Hematopoietic multipotent progenitor cell treated with erythropoietin and hydrocortisone succinate and interleukin-3 and kit ligand, for 15 days (in vitro differentiated cells): ENCODE measurements at places on chromosomes 1 and 21.

DNA sequence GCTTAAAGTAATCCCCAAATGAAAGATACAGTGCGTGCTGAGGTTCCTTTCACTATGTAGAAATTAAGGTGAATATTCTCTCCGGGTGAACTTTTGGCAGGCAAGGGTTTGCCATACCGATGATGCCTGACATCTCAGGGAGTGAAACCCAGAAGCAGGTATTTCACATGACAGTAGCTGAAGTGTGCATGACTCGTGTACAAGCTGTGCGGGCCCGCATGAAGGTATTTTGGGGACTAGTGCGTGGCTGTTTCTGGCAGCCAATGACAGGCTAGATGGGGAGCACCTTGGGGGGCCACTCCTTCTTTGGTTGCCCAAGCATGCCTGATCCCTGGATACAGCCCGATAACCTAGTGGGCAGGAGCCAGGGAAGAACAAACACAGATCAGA, 569.0 kb downstream of the SMYD3 start:
- no peak for DNase-seq

- no peak for DNase-seq
Measured at GRCh38 chr1:243716906-243717305, 133.1 kb downstream of the AKT3 start.

- DNase-seq: no peak
Measured at GRCh38 chr1:66695116-66695515, 57.1 kb upstream of the DYNLT5 start.

DNA sequence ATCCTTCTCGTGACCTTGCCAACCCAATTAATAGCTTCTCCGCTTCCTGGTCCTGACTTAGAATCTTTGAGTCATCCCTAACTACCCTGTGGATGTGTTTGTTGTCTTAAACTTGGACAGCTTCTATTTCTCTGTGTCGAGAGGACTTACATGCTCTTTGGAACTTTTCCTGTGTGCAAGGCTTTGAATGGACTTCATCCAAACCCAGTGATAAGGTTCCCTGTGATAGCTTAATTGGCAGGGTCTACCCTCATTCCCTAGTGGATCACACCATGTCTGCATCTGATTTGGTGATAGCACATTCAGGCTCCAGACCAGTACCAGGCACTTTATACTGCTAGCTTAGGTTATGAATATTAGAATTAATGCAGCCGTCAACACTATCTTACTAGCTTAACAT, 378.2 kb upstream of the KAZN start:
- no peak for DNase-seq

DNA sequence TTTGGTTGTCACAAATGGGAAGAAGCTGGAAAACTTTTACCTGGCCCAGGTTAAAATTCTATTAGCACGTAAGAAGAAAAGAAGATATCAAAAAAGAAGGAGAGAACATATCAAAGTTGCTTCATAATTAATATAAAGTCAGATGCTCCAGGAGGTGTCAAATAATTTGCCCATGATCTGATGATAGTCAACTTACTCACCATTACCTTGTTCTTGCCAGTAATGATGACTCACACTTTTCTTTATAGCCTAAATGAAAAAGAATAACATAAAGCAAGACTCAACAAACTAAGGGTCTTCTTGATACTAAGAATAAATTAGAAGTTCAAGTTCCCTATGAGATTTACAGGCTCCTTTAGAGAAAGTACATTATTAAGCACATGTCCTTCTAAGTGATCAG, 580.4 kb downstream of the TTLL7 start:
- no peak for DNase-seq

DNA sequence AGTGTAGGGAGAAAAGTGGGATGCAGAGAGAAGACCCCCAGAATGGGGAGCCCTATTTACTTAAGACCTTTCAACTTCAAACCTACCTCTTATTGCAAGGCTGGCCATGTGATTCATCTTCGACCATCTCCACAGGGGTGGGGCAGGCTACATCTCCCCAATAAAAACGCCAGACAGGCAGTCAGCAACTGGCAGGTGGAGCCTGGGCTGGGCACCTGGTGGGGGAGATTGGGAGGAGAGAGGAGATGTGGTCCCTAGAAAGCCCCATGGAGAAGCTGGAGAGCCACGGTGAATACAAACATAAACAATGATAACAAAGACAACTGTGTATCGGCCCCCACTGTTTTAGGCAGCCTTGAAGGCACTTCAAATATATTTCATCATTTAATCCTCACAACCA, 336.7 kb upstream of the PROX1 start:
- no peak for DNase-seq

- DNase-seq: no peak
Measured at GRCh38 chr1:84913555-84913892, 20.5 kb upstream of the LPAR3 start.

- DNase-seq: no peak
Measured at GRCh38 chr1:155173478-155174323, at the start of gene TRIM46. TRIM46 (plus strand) TSS chr1:155173849; CDS start chr1:155173967, 118 bp downstream.

DNA sequence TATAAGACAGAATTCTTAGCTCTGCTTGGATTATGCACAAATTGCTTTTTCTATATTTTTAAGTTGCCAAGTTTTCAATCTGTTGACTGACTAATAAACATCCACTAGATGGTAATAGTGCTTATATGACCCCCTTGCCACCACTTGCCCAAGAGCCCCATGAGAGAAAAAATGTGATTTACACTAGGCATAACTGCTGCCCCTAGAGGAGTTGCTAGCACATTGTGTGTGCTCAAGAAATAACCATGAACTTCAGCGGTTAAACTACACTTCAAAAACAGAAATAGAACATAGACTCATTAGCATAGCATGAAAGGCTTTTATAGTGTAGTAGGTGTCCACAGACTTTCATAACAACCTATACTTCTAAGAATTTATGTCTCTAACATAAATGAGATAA, 61.4 kb downstream of the BRINP3 start:
- DNase-seq: no peak

DNA sequence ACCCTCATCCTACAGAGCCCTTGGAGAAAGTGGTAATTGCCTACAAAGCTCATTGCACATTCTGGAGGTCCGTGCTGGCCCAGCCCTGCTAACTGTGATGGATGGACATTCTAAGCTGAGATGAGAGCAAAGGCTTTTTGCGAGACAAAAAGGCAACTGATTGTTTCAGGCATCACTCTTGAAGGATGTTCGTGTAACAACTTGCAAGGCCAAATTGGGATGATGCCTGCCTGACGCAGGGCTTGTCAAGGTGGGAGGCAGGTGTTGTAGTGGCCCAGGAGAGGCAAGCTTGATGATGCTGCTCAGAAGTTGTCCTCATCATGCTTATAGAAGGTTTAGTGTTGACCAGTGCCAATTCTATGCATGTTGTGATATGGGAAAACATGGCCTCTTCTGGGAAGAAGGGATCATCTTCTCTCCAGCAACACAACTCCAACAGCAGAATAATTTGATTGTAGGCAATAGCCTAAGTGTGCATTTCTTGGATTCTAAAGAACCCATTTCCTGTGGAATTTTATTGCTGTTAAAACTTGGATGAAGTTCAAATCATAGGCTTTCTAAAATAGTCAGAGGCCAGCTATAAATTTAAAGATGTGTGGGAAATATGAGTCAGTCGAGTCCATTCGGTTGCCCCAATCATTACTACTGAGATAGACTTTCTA, 102.5 kb upstream of the COA6 start:
- no peak for DNase-seq

DNA sequence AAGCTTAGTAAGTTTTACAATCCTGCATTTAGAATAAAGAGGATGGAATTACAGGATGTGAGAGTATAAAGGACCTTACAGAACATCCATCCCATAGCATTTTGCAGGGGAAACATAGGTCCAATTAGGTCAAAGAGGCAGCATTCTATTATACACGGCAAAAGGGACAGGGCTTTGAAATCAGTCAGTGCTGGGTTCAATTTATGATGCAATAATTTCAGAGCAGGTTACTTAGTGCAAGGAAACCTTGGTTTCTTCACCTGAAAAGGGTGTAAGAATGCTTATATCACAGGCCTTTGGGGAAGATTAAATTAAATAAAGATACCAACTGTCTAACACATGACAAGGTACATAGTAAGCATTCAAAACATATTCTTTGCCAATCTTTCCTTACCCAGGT, 17.1 kb upstream of the NTNG1 start:
- no peak for DNase-seq
